ENCODE measurements at places on chromosomes 7 and 10. TPM values are rescaled to one million over a fixed set of nuclear protein-coding genes. Genes with fewer than 3 reads are reported as not detected.

Gene VWDE
- total RNA-seq: not detected

Gene CYP2C19
- not detected for total RNA-seq

Gene NPSR1
- total RNA-seq: not detected

Gene EVX1
- not detected for total RNA-seq

Gene GRID2IP
- not detected for total RNA-seq

Gene MNX1
- not detected for total RNA-seq

Gene CPVL
- total RNA-seq: 1.9 TPM

Gene CPA2
- not detected for total RNA-seq

Gene PLAU
- total RNA-seq: 16.5 TPM

Gene PTPN20
- total RNA-seq: 0.47 TPM

Gene FAM25G
- total RNA-seq: not detected

Gene MLXIPL
- total RNA-seq: not detected

Gene SYT15
- 0.59 TPM for total RNA-seq

Gene TMEM176A
- total RNA-seq: under 0.01 TPM

Gene CYP3A7
- total RNA-seq: not detected

Gene TET1
- total RNA-seq: 1.4 TPM

Gene EEPD1
- 11.3 TPM for total RNA-seq

Gene FZD1
- total RNA-seq: 31.7 TPM

Gene TSPAN15
- 3.9 TPM for total RNA-seq

Gene METTL27
- total RNA-seq: 1.1 TPM

Gene CHN2
- total RNA-seq: 2.2 TPM

Gene OPN4
- not detected for total RNA-seq

Gene LBX1
- not detected for total RNA-seq

Gene AMZ1
- 0.70 TPM for total RNA-seq

Gene NPC1L1
- not detected for total RNA-seq

Gene MYO1G
- 0.08 TPM for total RNA-seq

Gene CFAP70
- 0.94 TPM for total RNA-seq

Gene LFNG
- 2.1 TPM for total RNA-seq

Gene POU6F2
- not detected for total RNA-seq

All from smooth muscle cell of the coronary artery (primary cell).